ENCODE measurements at places on chromosomes 12 and 14. TPM values are rescaled to one million over a fixed set of nuclear protein-coding genes. Genes with fewer than 3 reads are reported as not detected.

PRB2 gene
- total RNA-seq, result not detected

GPR132 gene
- 0.19 TPM for total RNA-seq

GRCh38 chr12:87266305-87266704 is 762.9 kb downstream of the C12orf50 start:
- DNase-seq, result no peak

- peak; percentile 75 for DNase-seq
These were observed 14.8 kb downstream of the MMP14 start for GRCh38 chr14:22850944-22851764.

DNA sequence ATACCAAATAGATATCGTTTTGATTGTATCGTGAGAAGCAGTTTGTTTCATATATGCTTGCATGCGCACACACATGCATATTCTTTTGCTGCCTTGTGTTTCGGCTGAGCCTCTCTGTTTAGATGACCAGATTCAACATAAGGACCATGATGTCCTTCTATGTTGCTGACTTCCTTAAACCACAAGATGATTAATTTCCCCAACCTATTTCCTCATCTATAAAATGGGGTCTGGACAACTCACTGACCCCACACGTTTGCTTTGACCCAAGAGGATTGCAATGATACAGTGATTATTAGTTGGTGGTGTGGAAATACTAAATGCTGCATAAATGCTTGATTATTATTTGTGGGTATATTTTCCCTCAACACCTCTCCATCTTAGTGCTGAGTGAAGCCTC is 16.8 kb upstream of the FOS start:
- DNase-seq, result no peak

DNA sequence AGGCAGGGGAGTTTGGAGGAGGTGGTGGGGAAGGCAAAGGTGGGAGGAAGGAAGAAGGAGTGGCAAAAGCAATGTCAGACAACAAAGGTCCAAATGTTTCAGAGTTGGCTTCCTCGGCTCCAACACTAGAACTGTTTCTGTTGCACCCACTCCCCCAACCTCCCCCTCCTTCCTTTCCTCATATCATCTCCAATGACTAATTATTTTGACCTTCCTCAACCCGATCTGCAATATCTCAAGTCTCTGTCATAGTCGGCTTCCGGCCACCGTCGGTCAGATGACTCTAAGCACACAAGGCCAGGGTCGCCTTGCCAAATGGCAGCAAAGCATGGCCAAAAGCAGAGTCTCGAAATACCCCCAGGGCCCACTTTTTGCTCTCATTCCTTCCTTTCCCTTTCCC is 637.0 kb upstream of the TBX3 start:
- no peak for DNase-seq

DNA sequence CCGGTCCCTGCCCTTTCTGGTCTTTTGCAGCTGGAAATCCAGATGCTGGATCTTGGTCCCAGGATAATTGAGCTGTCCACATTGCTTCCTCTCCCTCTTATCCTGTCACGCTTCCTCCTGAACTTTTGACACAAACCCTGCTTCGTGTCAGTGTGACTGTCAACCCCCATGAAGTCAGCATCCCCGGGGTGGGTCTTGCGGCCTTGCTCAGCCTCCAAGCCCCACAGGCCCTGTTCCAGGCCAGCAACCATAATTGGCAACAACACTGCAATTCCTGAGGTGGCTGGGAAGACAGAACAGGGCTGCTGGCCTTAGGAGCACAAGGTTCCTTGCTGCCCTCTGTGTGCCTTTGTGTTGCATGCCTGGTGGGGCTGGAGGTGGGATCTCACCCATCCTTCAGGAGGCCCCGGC is 74.9 kb downstream of the NTF3 start:
- DNase-seq, result no peak

Data from A172 (cell line).